GM12865 (cell line): ENCODE measurements at places on chromosomes 5 and 9.

- no peak for DNase-seq
Observed at GRCh38 chr9:131329241-131329641, 39.7 kb downstream of the PLPP7 start.

- DNase-seq, result no peak
Observed at GRCh38 chr9:2086116-2086515, 71.0 kb downstream of the SMARCA2 start.

- no peak for DNase-seq
Observed at GRCh38 chr9:70006306-70006705, 37.3 kb upstream of the MAMDC2 start.

GRCh38 chr5:10699281-10699874 is 61.7 kb downstream of the DAP start:
- peak; percentile 77 for DNase-seq

- DNase-seq, result no peak
Observed at GRCh38 chr9:97802276-97802675, 50.8 kb upstream of the FOXE1 start.

- DNase-seq, result peak; percentile 43
Observed at GRCh38 chr5:86971034-86971571, 296.6 kb upstream of the RASA1 start.

- DNase-seq, result no peak
Observed at GRCh38 chr5:63249960-63250359, 671.3 kb downstream of the LRRC70 start.

DNA sequence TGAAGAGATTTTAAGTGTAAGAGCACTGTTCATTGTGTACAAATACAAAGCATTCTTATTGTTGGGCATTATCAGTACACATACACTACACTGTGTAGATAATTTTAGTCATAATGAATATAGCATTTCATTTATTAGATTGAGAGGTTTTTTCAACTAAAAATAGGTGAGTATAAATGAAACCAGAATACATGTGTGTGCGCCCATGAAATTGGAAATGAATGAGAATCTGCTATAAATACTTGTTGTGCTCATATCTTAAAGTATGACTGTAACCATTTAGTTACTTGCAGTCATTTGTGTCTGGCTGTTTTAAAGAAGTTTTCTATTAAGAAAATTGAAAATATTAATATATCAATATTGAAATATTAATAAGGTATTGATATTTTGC is 189.0 kb upstream of the MEF2C start:
- peak; percentile 74 for DNase-seq
